SW 1271 (cell line): ENCODE measurements at places on chromosomes 1 and 21.

DNA sequence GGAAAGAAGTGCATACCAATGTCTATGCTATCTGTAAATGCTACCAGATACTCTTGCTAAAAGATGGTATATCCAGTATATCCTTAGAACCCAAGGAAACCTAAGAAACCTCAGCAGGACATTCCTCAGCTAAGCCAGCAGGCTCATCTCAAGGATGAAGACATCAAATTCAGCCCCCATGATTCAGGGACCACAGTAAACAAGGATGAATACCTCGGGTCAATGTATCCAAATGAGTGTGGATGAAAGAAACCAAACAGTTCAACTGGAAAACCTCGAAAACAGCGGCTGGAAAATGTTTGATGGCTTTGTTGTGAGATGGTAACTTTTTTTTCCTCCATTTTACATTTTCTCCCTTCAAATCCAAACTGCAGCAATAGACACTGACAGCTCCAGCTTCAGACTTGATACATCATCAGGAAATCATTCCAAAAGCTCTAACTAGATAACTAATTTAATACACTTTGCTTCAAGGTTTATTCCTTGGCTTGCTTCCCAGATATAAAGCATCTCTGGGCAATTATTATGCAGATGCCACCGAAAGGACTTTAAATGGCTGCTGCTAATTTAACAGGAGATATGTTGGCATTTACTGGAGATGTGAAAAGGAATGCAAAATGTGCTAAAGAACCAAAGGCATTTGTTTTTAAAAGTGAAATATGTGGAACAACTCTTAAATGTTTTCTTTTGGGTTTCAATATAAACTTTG is 73.6 kb downstream of the SMYD2 start:
- no peak for DNase-seq

DNA sequence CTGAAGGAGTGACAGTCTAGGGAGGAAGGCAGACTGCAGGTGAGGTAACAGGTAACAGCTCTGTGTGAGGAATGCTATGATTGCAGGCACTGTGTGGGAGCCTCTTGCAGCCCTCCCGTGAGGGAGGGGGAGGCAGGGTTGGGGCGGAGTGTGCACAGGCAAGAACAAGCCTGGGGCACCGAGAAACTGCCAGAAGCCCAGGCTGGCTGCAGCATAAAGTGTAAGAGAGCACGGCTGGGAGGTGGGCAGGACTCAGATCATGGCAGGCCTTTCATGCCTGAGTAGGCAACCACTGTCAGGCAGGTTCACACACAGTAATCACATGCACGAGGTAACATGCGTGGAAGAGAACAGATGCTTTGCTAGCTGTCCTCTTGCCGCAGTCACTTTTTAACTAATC is 11.3 kb upstream of the RHEX start:
- no peak for DNase-seq

DNA sequence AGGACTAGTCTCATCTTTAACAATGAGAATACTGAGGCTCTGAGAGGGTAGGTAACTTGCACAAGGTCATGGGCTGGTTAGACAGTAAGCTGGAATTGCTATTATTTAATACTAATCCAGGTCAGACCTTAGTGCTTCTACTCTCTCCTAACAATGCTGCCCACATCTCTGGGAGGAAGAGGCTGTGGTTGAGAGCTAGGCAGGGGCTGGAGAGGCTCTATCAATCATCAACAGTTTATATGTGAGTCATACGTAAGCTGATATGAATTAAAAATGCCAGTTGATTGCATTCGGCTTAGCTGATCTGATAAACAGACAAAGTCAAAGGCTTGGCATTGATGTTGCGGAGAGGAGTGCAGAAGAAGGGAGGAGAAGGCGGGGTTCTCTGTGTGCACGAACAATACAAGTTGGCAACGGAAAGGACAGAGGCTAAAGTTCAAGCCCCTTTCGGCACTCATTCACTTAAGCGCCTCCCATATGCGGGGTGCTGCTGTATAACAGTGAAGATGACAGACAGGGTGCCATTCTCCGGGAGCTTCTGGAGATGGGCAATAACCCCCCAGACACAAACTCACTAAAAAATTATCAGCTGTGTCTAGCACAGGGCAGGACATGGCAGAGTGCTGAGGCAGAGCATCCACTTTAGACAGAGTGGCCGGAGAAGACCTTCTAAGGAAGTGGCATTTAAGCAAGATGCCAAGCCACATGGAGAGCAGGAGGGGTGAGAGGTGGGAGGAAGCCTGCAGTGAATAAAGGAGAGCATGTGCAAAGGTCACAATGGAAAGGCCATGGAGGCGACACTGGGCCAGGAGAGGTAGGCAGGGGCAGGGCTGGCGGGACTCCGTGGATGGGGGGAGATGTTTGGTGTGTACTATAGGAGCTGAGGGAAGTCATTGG is 195.2 kb downstream of the ZSCAN20 start:
- DNase-seq: no peak

DNA sequence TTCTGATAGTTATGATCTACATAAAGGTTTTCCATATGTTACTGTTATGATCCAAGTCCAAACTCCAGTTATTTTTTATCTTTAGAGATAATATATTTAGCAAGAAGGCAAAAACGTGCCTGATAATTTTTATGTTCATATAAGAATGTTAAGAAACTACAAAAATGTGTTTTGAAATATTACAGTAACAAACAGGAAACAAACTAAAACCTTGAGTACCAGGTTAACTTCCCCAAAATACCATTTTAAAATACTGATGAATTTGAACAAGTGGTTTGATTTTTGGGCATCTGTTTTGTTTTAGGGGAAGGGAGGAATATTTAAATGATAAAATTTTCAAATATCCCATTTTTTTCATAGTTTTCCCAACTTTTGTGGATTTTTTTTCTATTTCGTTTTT is 124.8 kb downstream of the NR5A2 start:
- DNase-seq: no peak

DNA sequence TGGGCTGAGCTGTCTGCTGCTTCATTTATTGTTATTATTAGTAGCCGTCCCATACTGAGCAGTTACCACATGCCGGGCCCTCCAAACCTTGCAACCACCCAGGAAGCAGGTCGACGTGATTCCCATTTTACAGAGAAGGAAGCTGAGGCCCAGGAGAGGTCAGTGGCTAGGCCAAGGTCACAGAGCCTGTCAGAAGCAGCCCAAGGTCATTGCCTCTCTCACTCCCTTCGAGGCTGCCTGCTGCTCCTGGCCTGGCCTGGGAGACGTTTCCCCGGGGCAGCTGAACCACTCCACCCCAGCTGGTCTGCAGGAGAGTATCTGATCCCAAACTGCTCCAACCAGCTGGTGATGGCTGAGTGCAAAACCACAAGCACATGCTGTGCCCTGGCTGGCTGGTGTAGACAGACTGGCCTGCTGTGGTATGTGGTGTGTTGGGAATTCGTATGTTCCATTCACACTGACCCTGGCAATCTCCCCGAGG is 6.5 kb downstream of the PADI4 start:
- DNase-seq: no peak

DNA sequence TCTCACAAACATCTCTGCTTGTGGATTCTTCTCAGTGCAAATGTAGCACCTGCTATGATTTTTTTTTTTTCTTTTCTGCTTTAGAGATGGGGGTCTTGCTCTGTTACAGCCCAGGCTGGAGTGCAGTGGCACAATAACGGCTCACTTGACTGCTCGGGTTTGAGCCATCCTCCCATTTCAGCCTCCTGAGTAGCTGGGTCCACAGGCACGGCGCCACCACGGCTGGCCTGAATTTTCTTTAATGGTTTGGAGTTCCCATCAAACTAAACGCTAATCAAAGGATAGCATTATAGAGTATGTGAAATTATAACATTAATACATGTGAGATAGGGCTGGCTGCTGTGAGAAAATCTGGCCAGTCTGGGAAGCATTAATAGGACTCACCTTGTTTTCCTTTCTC is 7.2 kb upstream of the PTGER3 start:
- DNase-seq: no peak

DNA sequence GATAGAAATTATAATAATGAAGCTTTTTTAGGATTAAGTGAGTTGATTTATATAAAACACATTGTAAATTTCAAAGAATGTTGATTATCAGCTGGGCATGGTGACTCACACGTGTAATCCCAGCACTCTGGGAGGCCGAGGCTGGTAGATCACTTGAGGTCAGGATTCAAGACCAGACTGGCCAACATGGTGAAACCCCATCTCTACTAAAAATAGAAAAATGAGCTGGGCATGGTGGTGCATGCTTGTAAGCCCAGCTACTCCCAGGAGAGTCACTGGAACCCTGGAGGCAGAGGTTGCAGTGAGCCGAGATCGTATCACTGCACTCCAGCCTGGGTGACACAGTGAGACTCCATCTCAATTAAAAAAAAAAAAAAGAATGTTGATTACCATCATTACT is 18.4 kb downstream of the ADAMTS1 start:
- no peak for DNase-seq

- no peak for DNase-seq
Observed at GRCh38 chr1:95257758-95258157, 23.7 kb downstream of the RWDD3 start.

- DNase-seq: no peak
Observed at GRCh38 chr1:6577831-6578525, 1.8 kb upstream of the ZBTB48 start.

GRCh38 chr1:183761871-183762270 is 43.0 kb upstream of the RGL1 start:
- no peak for DNase-seq

DNA sequence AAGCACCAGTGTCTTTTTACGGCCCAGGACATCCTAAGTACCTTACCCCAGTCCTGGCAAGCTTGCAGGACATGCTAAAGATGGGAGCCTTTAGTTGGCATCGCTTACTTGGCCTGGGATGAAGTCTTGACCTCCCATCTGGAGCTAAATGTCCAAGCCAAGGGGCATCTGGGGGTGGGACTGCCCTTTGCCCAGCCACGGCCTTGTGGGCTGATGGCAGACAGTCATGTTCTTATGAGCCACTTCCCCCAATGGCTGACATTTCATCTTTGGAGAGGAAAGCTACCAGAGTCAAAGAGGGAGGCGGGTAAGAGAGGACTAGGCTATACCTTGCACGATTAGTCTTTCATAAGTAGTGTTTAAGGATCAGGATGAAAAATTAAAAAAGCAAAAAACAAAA is 32.2 kb downstream of the OPTC start:
- DNase-seq: no peak

DNA sequence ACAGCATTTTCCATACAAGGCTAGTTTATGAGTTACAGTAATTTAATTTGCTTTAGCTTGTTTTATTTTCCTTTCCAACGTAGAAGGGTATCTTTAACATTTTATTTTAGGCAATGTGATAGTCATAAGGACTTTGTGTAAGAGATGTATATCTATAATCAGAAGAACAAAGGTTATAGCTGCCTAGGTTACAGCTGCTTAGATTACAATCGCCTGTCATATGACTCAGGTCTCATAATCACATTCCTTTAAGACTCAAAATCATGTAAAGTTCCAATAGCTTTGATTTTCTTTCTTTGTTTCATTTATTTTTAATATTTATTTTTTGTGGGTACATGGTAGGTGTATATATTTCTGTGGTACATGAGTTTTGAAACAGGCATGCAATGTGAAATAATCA is 37.8 kb upstream of the COP1 start:
- no peak for DNase-seq

GRCh38 chr21:40671716-40672115 is 175.2 kb downstream of the DSCAM start:
- DNase-seq: no peak

- no peak for DNase-seq
Observed at GRCh38 chr1:152904688-152905440, 3.5 kb upstream of the IVL start.

DNA sequence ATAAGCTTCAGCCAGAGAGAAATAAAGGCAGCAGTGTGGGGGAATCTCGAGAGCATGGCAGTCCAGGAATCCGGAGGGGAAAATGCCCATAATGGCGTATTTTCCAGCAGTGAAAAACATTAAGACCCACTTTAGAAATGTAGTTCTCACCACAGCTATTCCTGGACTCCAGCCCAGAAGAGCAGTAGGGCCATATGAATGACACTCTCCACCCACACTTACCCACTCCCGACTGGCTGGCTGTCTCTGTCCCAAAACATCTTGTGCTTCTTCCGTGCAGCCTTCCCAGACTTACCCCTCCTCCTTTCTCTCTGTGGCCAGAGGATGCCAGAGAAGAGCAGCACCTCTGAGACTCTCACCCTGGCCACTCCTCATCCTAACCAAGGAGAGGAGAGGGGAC is 56.4 kb downstream of the TRABD2B start:
- no peak for DNase-seq

DNA sequence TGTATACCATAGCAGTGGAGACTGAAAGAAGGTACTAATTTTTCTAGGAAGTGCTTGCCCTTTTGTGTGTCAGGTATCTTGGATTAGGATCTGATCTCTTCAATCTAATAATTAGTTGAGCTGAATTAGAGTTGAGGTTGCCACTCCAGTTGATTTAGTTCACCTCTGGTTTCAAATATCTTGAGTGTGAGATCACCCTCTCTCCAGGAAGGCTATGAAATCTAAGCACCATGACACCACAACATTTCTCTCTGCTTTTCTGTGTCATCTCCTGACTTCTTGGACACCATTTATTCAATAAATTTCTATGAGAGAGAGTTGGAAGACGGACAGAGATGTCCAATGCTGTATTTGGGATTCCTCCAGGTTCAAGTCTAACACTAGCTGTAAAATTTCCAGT is 212.8 kb downstream of the DYRK1A start:
- DNase-seq: no peak
